CD4-positive, alpha-beta T cell treated with Interferon gamma for 1 hour (primary cell): ENCODE measurements at places on chromosomes 5 and 9.

- no peak for DNase-seq
These were observed 138.5 kb downstream of the AOPEP start for GRCh38 chr9:94864862-94865509.

- no peak for DNase-seq
These were observed 3.2 kb downstream of the RELL2 start for GRCh38 chr5:141640051-141640415.

DNA sequence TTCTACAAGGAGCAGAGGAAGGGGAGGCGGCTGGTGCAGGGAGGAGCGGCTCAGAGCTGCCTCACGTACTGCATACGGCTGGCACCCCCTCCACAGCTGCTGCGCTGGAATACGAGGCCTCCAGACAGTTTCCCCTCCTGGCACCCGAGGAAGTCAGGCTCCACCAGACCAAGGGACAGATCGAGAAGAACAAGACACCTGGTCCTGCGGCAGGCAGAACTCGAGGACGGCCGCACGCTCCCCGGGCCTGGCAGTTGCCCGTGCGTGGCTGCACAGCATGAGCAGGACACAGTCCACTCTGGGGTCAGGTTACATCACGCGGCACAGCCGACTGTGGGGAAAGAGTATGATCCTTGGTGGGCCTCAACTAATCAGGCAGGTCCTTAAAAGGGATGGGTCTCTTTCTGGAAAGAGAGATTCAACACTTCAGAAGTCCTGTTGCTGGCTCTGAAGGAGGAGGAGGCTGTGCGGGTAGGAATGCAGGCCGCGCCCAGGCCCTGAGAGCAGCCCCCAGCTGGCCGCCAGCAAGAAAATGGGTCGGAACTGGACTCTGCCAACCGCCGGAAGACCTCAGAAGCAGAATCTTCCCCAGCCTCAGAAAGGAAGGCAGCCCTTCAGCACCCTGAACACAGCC is 11.6 kb downstream of the UBAC1 start:
- DNase-seq: no peak

DNA sequence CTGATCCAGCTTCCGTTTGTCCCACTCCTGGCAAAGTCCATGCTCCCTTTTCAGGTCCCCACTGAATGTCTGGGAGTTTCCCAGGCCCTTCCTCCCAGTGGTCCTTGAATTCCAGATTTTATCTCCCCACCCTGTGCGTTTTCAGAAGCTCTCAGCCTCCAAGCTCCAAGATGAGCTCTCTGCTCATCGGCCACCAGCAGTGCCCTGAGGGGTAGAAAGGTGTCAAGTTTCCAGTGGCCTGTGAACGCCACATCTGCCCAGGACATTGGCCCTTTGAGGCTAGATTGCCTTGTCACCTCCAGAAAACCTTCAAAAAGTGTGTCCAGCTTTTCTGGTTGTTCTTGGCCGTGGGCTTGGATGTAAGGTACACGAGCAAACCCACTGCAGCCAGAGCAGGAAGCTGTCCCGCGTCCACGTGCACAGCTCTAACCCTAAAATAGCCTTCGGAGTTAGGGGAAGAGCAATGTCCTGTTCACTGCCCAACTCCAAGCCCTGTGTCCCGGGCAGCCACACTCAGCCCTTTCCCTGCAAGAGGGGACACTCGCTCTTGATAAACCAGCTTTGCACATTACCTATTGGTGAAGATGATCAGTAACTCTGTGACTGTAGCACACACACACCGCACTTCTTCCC is 10.9 kb upstream of the LRRC14B start:
- DNase-seq: no peak

GRCh38 chr5:99308131-99308530 is 379.3 kb upstream of the CHD1 start:
- no peak for DNase-seq
